ENCODE measurements at places on chromosomes 4 and X. TPM values are rescaled to one million over a fixed set of nuclear protein-coding genes. Genes with fewer than 3 reads are reported as not detected.

EFHC2 gene
- 1.3 TPM for total RNA-seq

GASK1B gene
- total RNA-seq = not detected

- DNase-seq = no peak
These were observed 686.6 kb upstream of the PABPC4L start for GRCh38 chr4:134888156-134888555.

GRCh38 chr4:117478702-117479101, 393.3 kb upstream of the TRAM1L1 start:
- no peak for DNase-seq

GRCh38 chr4:108620933-108621905, 843 bp downstream of the RPL34 start:
- DNase-seq = no peak

DNA sequence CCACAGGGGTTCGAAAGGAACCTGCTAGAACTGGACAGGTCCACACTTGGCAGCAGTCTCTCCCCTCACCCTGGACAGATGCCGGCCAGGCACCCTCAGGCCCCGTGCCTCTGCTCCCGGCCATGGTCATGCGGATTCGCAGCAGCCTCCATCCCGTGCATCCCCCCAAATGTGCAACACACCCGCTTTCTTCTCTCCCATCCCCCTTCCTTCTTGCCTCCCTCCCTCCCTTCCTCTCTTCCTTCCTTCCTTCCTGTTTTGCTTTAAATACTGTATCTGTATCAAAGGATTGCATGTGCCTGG, 35.0 kb upstream of the HMX1 start:
- DNase-seq = no peak

DNA sequence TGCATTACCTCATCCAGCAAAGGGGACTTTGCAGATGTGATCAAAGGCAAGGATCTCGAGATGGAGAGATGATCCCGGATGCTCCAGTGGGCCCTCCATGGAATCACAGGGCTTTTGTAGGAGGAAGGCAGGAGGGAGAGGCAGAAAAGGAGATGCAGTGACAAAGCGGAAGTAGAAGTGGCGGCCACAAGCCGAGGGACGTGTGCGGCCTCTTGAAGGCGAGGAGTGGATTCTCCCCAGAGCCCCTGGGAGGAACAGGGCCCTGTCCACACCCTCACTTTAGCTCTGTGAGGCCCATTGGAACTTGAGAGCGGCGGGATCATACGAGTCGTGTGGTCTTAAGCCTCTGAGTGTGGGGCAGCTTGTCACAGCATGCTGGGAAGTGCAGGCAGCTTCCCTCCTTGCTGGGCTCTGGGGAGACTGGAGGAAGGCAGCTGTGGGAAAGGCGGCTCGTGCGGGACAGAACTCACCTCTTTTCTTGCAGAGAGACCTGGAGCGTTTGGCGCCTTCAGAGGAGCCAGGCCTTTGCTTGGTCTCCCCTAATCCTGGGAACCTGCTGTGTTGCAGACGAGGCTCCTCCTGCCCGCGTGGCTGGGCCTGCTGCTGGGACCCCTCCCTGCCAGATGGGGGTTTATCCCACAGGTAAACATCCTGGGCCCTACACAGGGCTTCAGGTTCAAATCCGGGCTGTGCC, 10.2 kb downstream of the SH3TC1 start:
- DNase-seq = no peak

DNA sequence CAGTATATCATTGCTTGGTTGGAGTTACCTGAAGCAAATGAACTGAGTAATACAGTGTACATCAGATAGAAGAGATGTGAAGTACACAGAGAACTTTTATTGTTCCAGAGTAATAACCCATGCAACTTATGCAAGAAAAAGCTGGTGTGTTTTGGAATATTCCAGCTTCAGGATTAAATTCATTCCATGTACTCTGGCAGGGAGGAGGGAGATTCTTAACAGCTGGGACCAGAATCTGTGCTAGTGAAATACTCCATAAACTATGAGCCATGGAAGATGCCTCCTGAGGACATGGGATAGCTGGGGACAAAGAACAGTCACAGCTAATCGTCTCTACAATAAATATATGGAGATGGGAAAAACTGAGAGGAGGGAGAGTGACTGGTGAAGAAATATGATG, 101.6 kb upstream of the OTUD4 start:
- DNase-seq = no peak

All from CD8-positive, alpha-beta T cell (primary cell).